ENCODE measurements at places on chromosomes 5 and 9. TPM values are rescaled to one million over a fixed set of nuclear protein-coding genes. Genes with fewer than 3 reads are reported as not detected.

DNA sequence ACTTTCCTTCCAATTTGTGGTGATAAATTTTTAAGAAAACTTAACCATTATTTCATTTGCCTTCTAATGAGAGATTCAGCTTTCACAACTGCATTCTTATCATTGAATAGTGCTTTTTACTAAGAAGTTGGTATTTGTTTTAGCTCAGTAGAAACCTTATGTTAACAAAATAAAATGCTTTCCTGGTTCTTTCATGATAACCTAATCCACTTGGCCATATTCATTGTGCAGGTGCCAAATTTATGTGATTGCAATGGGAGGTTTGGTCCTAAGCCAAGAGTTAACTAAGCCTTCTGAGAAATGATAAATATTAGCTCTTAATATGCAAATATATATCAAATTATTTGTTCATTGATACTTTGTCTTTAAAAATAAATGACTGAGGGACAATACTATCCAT, 141.1 kb upstream of the TLE4 start:
- DNase-seq = no peak

DNA sequence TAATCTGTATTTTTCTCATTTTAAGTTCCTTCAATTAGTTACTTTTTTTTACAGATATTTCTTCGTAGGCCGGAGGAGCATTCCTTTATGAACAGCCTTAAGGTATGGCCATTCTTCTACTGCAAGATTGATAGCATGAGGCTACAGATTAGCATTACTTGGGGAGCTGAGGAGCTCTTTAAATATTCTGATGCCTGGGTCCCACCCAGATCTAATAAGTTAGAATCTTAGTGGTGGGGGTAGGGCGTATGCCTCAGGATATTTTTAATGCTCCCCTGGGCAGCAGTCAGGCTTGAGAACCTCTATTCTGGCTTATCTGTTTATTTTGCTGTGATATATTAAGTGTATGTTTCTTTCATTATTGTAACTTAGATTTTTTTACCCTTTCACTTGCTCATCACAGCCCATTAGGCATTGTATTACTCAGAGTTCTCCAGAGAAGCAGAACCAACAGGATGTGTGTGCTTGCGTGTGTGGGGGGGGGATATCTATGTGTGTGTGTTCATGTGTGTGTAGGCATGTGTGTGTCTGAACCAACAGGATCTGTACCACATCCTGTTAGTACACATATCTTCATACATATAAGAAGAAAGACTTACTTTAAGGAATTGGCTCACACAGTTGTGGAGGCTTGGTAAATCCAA, 91.8 kb upstream of the MTAP start:
- no peak for DNase-seq

SPINK7 gene
- not detected for polyA plus RNA-seq

POU5F2 gene
- 0.14 TPM for polyA plus RNA-seq

IFNK gene
- polyA plus RNA-seq = not detected
